ENCODE measurements at places on chromosomes 12 and 14. TPM values are rescaled to one million over a fixed set of nuclear protein-coding genes. Genes with fewer than 3 reads are reported as not detected.

DNA sequence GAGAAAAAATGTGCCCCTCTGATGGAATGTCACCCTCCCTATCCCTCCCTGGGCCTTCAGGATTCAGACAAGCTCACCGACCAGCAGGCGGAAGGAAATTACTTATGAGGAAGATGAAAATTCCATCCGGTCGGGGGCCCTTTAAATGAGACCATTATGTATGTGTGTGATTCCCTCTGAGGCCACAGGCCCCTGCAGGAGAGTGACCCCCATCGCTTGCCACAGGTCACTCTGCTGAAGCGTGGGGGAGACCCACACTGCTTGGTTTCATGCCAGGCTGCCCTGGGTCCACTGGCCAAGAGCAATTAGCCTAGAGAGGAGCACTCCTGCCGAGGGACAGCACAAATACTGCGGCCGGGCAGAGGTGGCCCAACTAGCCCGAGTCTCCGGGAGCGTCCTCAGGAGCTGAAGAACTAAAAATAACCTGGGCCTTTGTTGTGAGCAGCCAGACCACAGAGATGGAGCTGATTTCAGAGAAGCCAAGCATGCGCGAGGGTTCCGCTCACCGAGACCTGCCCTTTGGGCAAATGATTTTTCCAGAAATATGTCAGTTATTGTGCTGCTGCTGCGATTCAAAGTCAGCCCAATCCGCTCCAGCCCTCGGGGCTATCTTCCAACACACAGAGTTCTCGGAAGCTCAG is 276.4 kb downstream of the DPF3 start:
- no peak overlapping the region for H3K4me3 ChIP-seq
- no peak for DNase-seq
- no peaks in the 10 kb centered on the region for H3K36me3 ChIP-seq
- no peaks in the 10 kb centered on the region for H3K27me3 ChIP-seq

The BICD1 gene
- 16.0 TPM for total RNA-seq

DNA sequence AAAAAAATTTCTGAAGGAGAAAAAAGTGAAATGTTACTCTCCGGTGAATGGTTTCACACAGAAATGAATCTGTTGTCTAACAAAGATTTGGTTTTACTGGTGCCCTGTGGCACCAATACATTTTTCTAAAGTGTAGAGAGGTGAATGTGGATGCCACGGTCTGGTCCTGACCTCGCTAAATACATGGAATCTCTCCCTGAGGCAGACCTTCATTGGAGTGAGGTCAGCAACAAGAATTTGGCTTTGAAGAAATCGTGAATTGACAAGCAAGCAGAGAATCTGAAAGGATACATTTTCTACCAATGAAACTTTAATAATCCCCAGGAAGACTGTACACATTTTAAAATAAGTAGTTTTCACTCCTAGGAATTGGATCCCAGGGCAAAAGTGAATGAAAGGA is 81.2 kb upstream of the OTOGL start:
- no peak overlapping the region for H3K4me3 ChIP-seq
- peak overlapping the region; percentile 70 for H3K27ac ChIP-seq
- no peak for DNase-seq
- H3K36me3 ChIP-seq = no peaks in the 10 kb centered on the region
- no peaks in the 10 kb centered on the region for H3K4me1 ChIP-seq
- no peaks in the 10 kb centered on the region for H3K27me3 ChIP-seq

DNA sequence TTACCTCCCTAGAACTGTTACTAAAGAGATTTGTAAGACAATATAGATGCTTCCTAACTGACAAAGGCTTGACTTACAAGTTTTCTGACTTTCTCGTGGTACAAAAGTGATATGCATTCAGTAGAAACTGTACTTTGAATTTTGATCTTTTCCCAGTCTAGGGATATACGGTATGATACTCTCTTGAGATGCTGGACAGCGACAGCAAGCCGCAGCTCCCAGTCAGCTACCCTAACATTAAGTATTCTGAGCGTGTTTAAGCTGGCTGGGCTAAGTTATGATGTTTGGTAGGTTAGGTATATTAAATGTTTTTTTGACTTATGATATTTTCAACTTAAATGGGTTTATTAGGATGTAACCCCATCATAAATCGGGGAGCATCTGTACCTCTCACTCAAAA is 55.2 kb upstream of the CDKL1 start:
- no peak for DNase-seq
- H3K36me3 ChIP-seq = no peaks in the 10 kb centered on the region
- peaks cover 24% of the 10 kb centered on the region for H3K4me1 ChIP-seq
- no peaks in the 10 kb centered on the region for H3K27me3 ChIP-seq
- no peak overlapping the region for H3K27ac ChIP-seq

DNA sequence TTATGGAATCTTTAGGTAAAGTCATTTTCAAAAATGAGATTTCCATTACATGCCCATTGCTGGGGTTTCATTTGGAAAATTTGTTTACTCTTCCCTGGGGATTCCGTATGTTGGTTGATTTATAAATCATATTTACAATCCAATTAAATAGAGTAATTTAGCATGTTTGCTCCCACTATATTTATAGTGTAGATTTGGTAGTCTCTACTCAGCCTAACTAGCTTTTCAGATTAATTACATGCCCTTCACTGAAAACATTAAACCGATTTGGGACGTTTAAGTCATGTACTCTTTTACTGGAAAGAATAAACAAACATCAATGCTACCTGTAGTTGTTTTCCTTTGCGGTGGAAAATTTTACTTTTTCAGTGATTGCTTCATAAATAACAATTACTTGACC is 10.4 kb downstream of the PAX9 start:
- no peaks in the 10 kb centered on the region for H3K4me1 ChIP-seq
- H3K36me3 ChIP-seq = no peaks in the 10 kb centered on the region
- no peak overlapping the region for H3K27ac ChIP-seq
- H3K27me3 ChIP-seq = peaks cover 21% of the 10 kb centered on the region

- no peak overlapping the region for H3K4me3 ChIP-seq
- peak overlapping the region; percentile 95 for H3K27ac ChIP-seq
- DNase-seq = peak; percentile 45
- no peaks in the 10 kb centered on the region for H3K36me3 ChIP-seq
- no peaks in the 10 kb centered on the region for H3K27me3 ChIP-seq
Measured at GRCh38 chr14:68660495-68660894, 132.4 kb downstream of the ZFP36L1 start.

- H3K4me3 ChIP-seq = peak overlapping the region; percentile 25
- no peaks in the 10 kb centered on the region for H3K36me3 ChIP-seq
- no peaks in the 10 kb centered on the region for H3K27me3 ChIP-seq
- H3K4me1 ChIP-seq = peaks cover 40% of the 10 kb centered on the region
- H3K27ac ChIP-seq = peak overlapping the region; percentile 87
Measured at GRCh38 chr12:75479963-75480461, 543 bp upstream of the GLIPR1 start.

DNA sequence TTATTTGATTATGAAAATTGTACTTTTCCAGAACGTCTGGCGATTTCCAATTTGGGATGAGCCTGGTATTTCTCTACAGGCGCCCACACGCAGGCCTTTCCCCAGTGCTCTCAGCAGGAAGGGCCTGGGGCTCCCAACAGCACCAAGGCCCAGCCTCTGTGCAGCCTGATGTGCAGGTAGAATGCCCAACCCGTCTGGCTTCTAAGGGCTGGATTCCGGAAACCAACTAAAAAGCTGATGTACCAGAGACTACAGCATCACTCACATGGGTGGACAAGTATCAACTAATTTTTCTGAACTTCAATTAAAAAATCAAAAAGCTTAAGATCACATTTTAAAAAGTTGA is 25.8 kb downstream of the CDC42BPB start:
- no peaks in the 10 kb centered on the region for H3K36me3 ChIP-seq
- H3K4me3 ChIP-seq = no peak overlapping the region
- no peak for DNase-seq
- H3K4me1 ChIP-seq = peaks cover 57% of the 10 kb centered on the region
- no peaks in the 10 kb centered on the region for H3K27me3 ChIP-seq

The CCDC198 gene
- not detected for total RNA-seq

- no peak for DNase-seq
- H3K4me3 ChIP-seq = peak overlapping the region; percentile 79
- H3K36me3 ChIP-seq = no peaks in the 10 kb centered on the region
- no peaks in the 10 kb centered on the region for H3K4me1 ChIP-seq
Measured at GRCh38 chr14:35046751-35047536, 872 bp downstream of the FAM177A1 start.

- no peaks in the 10 kb centered on the region for H3K36me3 ChIP-seq
- no peak overlapping the region for H3K27ac ChIP-seq
- no peaks in the 10 kb centered on the region for H3K27me3 ChIP-seq
Measured at GRCh38 chr12:47303207-47303606, 223.4 kb upstream of the AMIGO2 start.

The DTX3 gene
- 42.9 TPM for total RNA-seq

DNA sequence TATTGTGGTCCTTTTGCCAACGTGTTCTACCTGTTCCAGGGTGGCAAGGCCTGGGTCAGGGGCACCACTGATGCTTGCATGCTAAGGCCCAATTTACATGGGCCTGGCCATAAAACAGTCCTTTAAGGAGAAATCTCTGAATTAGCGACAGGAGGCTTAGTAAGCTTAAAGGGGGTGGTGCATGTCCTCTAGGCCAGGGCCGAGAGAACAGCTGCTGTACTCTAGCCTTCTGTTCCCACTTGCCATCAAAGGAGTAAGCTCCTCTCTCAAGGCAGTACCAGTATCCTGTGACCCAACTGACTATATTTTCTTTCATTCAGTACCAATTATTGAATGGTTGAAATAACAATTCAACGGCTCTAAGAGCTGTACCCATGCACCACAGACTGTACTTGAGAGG is 67.7 kb upstream of the ZDHHC17 start:
- H3K4me3 ChIP-seq = no peak overlapping the region
- no peak overlapping the region for H3K27ac ChIP-seq

DNA sequence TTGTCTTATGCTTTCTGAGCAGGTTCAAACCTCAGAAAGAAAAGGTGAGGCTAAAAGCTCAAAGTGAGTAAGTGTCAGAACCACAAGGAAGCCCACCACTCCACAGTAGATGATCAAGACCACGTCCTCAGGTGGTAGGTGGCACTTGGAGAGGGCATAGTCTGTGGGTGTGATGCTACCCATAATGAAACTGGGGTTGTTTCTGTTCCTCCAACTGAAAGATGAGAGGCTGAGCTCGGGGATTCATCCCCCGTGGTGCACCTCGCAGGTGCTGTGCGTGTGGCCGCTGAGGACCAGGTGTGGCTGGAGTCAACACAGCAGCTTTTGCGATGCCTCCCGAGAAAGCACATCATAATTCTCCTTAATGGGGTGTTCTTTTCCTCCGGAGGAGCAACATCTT is 285.7 kb downstream of the TTC8 start:
- H3K4me3 ChIP-seq = no peak overlapping the region
- H3K4me1 ChIP-seq = no peaks in the 10 kb centered on the region
- H3K27ac ChIP-seq = no peak overlapping the region
- H3K36me3 ChIP-seq = no peaks in the 10 kb centered on the region
- DNase-seq = no peak

All from sigmoid colon (tissue), 7 donors.